ENCODE measurements at places on chromosomes 1 and 21.

GRCh38 chr1:87379306-87379705 lies 50.6 kb downstream of the LMO4 start:
- DNase-seq = no peak

DNA sequence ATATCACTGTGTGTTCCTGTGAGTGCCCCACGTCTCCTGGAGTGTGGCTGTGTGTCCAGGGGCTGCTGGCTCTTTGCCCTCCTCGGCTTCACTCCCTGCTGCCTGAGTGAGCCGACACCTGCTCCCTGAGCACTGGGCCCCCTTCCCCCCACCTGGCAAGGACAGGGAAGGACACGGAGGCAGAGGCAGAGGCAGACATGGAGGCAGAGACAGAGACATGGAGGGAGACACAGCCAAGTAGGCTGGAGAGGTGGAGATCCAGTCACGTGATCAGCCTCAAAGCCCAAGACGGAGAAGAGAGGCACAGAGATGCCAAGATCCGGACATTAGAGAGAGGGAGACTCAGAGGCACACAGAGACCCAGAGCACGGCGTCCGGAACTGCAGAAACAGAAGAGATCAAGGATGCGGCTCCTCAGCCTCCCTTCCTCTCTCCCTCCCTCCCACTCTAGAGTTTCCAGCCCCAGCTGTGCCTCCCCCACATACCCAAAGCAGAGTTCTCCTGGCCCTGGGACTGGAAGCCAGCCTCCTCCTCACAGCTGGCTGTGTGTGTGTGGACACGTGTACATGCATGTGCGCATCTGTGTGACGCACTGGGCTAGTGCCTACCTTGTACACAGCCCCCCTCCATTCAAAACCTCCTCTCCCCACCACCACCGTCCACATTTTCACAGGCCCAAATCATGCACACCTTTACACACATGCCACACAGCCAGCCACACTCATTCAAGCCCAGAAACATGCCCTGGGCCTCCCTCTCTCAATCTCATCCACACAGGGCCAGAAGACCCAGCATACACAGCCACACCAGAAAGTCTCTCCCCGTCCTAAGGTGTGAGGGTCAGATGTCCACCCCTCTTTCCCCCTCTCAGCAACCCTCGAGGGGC lies 39.1 kb upstream of the WASF2 start:
- no peak for DNase-seq

GRCh38 chr1:2506901-2507565 lies 19.4 kb downstream of the PANK4 start:
- DNase-seq = no peak

GRCh38 chr21:43970551-43970950 lies 41.6 kb upstream of the TRAPPC10 start:
- no peak for DNase-seq

DNA sequence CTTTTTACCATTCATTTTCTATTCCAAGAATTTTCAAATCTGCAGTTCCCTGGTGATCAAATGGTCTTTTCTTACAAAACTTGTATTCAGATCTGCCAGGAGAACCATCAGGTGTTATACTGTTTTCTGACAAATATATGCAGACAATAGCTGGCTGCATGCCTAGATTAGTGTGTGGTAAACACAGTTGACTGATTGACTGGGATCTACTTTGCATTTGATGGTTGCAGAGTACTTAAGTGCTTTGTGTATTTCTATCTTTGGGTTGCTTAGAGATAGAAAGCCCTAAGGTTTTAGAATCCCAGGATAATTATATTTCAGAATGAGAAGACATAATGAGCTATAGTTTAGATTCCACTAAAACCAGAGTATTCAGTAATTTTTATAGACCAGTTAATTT lies 102.0 kb upstream of the CHODL start:
- no peak for DNase-seq

GRCh38 chr1:168431882-168432281 lies 111.9 kb downstream of the XCL2 start:
- no peak for DNase-seq

DNA sequence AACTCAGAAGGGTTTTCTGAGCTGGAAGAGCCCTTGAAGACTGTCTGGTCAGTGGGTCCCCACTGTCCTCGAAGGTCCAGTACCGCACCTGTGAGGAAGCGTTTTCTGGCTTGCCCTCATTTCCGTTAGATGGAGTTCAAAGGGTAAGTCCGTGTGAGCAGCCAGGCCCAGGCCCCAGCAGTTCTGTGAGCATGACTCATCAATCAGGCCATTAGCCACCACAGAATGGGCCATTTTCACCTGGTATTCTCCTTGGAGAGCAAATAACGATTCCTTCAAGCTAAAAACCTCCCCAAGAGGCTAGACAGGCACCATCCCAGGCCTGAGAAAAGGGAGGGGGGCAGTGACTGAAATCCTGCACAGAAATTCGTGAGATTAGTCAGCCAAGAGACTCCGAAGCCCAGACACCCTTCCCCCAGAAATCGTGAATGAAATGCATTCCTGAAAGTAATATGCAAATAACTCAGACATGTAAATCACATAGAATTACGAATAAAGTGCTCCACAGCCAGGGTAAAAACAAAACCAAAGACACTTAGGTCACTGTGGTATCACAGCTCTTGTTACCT lies 66.0 kb downstream of the BCAR3 start:
- no peak for DNase-seq

DNA sequence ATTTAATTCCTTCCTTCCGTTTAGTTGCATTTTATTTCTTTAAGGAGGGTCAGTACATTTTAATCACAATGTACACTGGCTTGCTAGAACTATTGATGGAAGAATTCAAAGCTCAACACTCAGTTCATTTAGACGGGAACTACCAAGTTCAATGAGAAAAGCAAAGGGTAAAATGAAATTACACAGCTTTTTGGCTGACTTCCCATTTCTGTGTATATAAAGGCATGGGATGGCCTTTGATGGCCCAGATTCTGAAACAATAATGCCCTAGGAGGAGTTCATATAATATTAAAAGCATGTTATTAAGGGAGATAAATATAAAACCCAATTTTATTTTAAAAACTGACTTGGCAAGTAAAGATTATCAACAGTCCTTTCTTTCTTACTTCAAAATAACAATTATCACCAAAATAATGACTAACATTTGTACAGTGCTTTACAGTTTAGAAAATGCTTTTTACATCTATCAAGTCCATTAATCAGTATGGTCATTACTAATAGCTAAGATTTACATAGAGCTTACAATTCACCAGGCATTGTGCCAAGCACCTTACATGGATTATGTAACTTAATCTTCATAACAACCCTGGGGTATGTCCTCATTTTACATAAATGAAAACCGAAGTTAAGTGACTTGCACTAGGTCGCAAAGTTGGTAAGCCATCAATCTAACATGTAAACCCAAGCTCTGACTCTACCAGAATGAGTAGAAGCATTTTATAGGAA lies 402.4 kb downstream of the OMA1 start:
- no peak for DNase-seq

- DNase-seq = no peak
These were observed 647.9 kb downstream of the PLA2G4A start for GRCh38 chr1:187476671-187477070.

DNA sequence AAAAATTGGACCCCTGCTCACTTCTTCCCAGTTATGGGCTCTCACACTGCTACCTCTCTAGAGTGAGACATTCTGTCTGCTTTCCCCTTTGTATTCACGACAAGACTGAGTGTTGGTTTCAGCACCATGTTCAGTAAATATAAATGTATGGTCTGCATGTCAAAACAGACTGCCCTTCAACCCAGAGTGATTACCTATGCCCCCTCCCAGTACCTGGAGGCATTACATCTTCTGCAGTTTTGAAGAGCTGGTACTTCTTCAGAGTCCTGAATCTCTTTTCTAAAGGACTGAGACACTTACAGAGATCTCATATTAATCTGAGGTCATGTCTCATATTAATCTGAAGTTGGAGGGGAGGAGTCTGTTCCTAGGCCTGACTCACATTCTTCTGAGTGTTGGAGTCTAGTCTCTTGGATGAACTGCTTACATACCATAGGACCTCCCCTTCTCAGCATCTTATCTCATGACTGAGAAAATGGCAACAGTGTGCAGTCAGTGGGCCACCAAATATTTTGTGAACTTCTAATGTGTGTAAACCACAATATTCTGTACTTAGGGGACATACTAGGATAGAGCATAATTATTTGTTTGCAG lies 80.3 kb downstream of the RGL1 start:
- no peak for DNase-seq

GRCh38 chr1:99849744-99850458 lies at the start of gene AGL:
Gene AGL (plus strand): TSS chr1:99850361. CDS start chr1:99851043, 682 bp downstream.
- peak; percentile 73 for DNase-seq

DNA sequence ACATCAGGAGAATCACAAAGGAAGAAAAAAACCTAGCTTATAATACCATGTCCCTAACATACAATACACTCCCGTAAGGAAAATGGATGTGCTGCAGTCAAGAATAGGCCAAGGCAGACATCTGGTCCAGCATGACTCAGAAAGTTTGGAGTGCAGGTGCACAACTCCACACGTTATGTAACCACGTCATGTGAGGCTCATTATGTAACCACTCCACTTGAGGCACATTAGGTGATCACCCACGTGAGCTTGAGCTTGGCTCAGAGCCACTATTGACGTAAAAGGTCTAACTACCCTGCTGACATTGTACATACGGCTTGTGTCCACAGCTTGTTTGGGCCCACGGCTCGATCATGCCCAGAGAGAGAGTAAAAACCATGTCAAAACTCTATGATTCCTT lies 99.8 kb upstream of the C1orf21 start:
- DNase-seq = no peak

GRCh38 chr1:85328713-85329397 lies 52.4 kb upstream of the BCL10 start:
- peak; percentile 77 for DNase-seq

- DNase-seq = no peak
These were observed 47.6 kb upstream of the ABCG1 start for GRCh38 chr21:42171091-42172053.

- no peak for DNase-seq
These were observed 1003.0 kb upstream of the NCAM2 start for GRCh38 chr21:19995253-19995652.

GRCh38 chr1:214002472-214002871 lies 14.7 kb downstream of the PROX1 start:
- DNase-seq = no peak

GRCh38 chr1:231929311-231929710 lies 302.7 kb downstream of the DISC1 start:
- DNase-seq = no peak

DNA sequence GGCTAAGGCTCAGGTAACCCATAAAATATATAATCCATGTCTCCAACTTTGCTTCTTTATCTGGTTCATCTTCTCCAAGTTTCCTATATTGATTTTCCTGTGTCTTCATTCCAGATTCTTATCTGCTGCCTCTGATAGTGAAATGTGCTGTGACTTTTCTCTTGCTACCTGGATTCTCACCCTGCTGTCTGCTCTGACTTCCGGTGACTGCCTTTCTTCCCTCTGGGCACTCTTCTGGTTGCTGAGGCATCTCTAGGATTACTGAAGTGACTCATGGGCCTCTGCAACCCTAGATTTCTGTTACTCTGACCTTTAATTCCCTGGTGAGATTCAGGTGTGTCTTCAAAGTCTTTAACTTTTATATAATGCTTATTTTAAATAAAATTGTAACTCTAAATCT lies 46.9 kb downstream of the GIPC2 start:
- no peak for DNase-seq

DNA sequence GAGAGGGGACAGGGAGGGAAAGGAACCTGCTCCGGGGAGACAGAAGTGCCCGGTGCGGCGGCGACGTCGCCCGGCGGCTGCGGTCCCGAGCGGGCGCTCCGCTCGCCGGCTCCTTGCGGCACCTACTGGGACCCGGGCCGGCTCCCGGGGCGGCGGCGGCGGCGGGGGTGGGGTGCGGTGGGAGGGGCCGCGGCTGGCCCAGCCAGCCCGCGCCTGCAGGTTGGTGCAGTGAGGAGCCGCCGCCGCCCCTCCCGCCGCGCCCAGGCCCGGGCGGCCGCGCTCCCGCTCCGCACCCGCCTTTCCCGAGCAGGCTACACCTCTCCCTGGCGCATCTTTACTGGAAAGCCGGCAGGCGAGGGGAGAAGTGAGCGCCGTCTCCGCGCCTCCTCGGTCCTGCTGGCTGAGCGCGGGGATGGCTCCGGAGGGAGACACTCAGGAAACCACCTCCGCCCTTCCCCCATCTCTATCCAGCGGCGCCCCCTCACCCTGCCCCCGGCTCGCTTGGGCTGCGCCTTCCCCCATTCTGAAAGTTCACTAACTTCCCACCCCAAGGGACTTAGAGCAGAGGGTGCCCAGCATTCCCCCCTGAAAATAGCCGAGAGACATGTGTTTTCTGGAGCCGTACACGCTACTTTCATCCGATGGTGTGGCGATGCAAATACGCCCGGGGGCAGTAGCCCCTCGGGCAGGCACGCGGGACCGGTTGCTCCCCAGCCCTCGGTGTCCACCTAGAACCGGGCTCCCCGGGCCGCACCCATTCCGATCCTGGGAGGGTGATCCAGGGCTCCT lies at the start of gene PLD5:
Gene PLD5, minus strand, starts transcription at position 127 of the 789 bp plus-strand sequence.
- DNase-seq = no peak

- DNase-seq = no peak
These were observed 26.8 kb downstream of the BCAS2 start for GRCh38 chr1:114554577-114554976.

- DNase-seq = no peak
These were observed 15.6 kb upstream of the TTLL10 start for GRCh38 chr1:1157914-1158710.

DNA sequence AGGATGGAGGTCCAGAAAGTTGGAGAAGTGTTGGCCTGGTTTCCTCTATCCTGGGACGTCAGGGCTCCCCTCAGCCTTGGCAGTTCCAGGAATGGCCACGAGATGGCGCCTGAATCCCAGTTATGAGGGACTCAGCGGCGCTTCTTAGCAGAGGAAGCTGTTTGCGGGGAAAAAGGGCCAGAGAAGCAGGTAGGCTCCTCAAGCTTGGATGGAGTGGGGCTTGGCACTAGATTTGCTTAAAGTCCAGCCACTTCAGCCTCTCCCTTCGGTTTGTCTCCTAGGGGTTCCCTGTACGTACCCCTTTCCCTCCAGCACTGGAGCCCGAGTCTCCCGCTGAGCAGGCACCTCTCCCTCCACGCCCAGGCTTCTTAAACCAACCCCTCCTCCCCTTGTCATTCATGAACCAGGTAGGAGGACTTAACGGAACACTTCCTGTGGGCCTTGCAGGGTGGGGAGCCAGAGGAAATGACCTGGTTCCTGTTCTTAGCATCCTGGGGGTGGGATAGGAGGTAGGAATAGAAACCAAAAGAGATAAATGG lies 32.0 kb upstream of the TENT5B start:
- DNase-seq = peak; percentile 72

Data from HTR-8/SVneo (cell line).